ENCODE measurements at places on chromosomes 5 and 9.

DNA sequence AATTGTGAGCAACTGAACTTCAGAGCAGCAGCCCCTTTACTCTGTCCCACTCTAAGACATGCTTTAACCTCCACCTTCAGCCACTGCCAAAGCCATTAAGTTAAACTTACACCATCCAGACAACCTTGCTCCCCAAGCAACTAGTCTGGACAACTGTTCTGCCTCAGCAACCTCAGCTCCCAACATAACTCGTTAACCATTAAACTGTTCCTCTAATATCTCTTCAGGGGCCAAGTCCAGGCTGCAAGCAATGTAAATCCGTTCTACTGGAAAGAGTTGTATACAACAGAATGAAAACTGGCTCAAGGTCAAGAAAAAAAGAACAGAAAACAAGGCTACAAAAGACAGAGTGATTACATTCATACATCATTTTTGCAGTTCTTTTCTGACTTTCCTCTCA, 131.7 kb upstream of the TARS1 start:
- DNase-seq, result no peak

DNA sequence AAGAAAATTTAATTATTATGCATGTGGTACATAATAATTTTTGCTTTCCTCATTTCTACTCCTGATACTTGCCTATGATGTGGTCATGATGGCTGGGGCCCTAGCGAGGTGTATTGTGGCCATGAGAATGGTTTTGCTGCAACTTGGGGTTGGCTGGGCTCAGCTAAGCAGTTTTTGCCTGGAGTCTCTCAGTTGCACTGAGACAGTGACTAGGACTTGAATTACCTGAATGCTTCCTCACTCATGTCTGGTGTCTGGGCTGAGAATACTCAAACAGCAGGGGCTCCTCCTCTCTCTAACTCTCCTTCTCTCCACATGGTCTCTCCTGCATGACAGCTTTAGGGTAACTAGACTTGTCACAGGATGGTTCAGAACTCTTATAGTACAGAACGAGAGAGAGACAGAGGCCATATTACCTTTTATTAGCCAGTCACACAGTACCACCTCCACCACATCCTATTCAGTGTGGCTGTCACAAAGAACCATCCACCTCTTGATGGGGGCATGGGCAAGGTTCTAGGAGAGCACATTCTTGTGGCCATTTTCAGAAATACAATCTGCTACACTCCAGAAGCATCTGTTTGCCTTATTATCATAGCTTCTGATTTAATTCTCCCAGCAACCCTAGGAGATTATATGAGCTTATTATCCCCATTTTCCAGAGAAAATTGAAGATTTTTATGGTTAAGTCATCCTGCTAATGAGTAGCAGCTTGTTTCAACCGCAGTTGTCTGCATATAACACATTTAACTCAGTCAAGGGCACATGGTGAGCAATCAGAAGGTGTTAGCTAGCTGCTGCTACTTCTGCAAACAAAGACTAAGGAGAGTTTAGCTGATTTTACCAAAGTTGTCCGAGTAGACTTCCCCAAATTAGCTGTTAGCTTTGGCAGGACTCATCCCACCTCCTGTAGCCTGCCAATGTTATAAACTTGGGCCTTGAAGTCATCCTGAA, 245.1 kb downstream of the DOCK8 start:
- DNase-seq, result no peak

DNA sequence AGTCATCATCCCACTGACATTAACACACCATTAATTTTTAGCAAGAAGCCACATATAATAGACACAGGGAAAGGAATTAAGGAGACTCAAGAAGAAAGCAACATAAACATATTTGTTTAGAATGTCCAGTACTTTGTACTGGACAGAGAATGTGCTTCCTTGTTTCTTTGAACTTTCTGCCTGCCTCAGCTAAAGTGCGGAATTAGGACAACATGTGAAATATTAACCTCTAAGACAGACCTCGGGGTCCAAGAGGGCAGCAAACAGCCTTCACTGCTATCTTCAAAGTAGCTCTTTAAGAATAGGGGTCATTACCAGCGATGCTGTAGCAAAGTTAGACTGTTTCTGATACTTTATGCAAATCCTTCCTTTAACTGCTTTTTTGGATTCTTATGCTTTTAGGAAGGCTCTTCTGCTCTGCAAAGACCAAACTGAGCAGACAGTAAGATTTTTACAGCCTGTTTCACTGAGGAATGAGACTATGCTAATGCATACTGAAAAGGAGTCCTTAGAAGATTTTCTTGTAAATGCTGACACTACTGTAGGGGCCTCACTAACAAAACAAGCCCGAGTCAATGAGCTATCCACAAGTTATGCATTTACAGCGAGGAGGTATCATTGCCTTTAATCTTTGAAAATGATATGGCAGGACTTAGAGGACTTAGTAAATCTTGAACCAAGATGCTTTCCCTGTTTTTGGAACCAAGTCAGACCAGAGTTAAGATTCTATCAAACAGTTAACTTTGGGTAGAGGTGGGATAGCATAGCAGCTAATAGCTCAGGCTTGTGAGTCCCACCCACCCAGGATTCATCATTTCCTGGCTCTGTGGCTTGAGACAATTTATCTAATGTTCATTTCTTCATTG, 23.8 kb downstream of the DAB2 start:
- DNase-seq, result no peak

DNA sequence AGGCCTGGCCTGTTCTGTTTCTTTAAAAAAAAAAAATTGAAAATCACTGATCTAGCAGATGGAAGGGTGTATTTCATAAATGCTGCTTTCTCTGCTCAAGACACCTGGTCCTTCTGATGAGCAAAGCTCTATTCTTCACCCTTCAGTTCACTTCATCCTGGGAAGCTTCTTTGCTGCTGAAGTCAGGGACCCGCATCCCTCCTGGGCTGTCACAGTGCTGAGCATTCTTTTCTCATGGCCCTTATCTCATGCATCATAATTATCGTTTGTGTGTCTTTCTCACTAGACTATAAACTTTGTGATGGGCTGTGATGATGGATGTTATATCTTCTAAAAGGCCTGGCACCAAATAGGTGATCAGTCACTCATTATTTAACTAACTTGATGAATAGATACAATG, 461.0 kb downstream of the GADD45G start:
- no peak for DNase-seq

GRCh38 chr9:73080110-73080694, 71.5 kb upstream of the ANXA1 start:
- DNase-seq, result no peak

- DNase-seq, result no peak
Measured at GRCh38 chr5:98415663-98416062, 357.8 kb upstream of the RGMB start.

DNA sequence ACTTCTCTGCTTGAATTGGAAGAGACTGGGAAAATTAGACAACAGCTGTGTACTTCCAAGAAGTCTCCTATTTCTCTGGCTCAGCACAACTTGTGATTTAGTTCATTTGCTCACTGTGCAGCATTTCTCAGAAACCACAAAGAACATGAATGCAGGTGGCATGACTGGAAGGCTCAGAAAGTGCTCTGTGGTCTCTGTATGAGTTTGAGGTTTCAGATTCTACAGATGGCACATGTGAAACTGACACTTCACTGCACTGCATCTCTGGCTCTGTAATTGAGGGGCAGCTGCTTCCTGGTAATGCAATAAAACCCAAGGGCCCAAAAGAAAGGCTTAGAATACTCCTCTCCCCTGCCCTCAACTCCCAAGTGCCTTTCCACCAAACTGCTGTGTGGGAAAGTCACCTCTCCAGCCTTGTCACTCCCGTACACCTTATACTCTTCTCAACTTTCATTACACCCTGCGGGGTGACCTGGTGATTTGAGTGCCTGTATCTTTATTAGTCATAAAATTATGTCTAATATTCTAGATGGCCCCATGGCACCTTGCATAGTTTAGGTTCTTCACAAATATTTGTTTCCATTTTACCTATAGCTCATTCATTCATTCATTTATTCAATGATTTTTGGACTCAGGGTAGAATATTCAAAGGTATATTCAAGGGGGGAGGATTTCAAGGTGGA, 82.5 kb downstream of the ESM1 start:
- DNase-seq, result no peak

DNA sequence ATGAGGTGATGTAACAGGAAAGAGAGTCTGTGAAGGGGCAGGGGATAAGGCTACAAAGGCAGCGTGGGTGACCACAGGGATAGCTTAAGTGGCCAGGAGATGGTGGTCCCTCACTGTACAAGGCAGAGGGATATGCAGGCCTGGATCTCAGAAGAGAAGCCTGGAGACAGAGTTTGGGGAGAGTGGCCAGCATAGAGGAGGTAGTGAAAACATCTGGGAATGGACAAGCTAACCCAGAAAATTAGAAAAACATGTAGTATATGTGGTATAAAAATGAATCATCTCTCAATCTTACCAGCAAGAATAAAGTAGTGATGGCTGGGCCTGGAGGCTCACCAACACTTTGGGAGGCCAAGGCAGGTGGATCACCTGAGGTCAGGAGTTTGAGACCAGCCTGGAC, 349.2 kb upstream of the KLF4 start:
- no peak for DNase-seq

DNA sequence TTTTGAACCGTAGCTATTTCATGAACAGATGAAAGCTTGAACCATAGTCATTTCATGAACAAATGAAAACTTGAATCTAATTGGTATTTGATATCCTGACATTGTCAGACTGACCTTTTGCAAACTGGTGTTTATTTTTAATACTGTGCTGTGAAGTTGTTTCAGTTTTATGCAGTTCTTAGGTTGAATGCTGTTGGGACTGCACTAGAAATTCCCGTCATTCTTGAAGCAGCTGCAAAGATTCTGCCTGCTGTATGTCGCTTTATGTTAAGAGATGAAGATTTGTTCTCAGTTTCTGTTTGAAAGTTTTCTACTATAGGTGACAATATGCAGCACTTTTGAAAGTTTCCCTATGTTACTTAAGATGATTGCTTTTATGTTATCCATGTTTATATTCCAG, 22.5 kb upstream of the FAM120AOS start:
- DNase-seq, result no peak

DNA sequence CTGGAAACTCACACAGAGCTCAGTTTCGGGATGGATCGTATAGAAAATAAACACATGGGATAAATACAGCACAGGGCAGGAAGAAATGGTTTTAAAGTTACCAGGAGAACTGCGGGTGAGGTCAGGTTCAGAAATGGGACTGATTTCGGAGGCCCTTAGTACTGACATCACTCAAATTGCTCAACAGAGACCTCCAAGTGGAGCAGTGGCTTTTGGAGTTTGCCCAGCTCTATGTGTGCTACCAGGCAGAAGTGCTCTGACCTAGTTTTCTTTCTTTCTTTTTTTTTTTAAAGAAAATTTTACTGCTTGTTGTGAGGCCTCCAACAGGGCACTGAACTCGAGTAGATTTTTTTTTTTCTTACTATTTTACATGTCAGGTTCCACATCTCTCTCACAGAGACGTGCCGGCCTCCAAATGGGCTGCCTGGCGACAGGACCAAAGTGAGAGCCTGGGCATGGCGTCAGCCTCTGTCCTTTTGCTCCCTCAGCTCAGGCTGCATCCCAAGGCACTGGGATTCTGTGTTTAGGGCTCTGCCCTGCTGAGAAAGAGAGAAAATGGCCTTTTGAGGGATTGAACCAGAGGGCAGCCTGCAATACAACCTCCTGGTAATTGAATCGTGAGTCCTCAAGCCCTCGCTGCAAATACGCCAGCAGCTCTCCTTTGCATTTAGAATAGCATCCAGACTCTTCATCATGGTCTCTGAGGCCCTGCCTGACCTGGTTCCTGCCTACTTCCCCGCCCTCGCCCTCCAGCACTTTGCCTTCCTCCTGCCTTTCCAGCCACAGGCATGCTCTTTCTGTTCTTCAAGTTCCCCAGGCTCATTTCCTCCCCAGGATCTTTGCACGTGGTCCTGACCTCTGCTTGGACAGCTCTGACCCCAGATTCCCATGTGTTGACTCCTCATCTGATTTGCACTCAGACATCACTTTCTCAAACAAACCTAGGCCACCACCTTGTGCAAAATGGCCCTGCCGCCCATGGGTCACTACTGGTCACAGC, 173.5 kb downstream of the FGF1 start:
- no peak for DNase-seq

DNA sequence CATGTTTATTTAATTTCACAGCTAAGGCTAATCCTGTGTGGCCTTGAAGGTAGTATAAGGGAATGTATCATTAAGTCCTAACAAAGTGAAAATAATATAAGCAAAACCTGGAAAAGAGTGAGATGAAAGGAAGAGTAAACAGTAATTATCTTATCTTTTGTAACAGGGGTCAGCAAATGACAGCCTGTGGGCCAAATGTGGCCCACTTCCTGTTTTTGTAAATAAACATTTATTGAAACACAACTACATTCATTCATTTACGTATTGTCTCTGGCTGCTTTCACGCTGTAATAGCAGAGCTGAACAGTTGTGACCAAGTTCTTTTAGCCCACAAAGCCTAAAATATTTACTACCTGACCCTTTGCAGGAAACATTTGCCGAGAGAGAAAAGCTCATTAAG, 78.4 kb upstream of the HTR4 start:
- DNase-seq, result no peak

Measured in left forelimb (tissue), 1 donor.